Epithelial cell of esophagus (primary cell): ENCODE measurements at places on chromosomes 13 and 19.

- DNase-seq, result no peak
Measured at GRCh38 chr13:98797456-98797855, 45.0 kb upstream of the SLC15A1 start.

GRCh38 chr19:3368848-3369336, 2.5 kb downstream of the NFIC start:
- DNase-seq, result peak; percentile 49

GRCh38 chr13:113555141-113555540, 29.4 kb upstream of the TFDP1 start:
- DNase-seq, result no peak

- no peak for DNase-seq
Measured at GRCh38 chr19:51971624-51972023, 15.0 kb downstream of the ZNF350 start.

- peak; percentile 3 for DNase-seq
Measured at GRCh38 chr13:36998624-36999041, 507 bp downstream of the ALG5 start.

GRCh38 chr19:5369962-5370367, 29.4 kb upstream of the PTPRS start:
- peak; percentile 20 for DNase-seq

- DNase-seq, result peak; percentile 82
Measured at GRCh38 chr19:57406516-57407123, 4.3 kb upstream of the ZNF17 start.

GRCh38 chr13:45178349-45179162, 22.3 kb downstream of the KCTD4 start:
- peak; percentile 50 for DNase-seq

DNA sequence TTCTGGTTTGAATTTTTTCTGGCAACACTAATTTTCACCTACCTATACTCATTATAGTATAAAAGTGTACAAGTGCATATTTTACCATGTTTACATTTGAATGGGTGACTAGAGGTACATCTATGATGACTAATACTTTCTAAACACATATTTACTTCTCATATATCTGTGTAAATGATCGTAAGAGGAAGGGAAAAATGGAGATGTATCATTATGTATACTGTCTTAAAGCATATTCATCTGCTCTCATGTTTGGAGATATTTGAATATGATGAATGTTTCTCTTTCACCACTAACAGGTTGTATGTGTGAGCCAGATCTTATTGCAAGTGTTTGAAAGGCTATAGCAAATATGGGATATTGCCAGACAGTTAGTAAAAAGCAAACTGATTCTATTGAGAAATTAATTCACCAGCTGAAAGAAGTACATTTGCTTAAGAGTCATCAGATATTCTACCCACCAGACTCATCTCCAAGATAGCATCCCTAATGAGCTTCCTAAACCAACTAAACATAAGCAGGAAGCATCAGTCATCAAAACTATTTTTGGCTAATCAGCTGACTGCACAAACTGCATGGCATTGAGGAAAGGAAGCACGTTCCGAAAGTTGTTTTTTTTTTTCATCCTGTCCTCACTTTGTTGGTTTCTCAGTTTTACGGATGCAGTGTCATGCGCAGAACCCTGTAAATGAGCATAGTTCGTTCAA, 738.2 kb downstream of the GPC5 start:
- DNase-seq, result no peak

- no peak for DNase-seq
Measured at GRCh38 chr13:51495316-51495715, 42.5 kb upstream of the INTS6 start.

DNA sequence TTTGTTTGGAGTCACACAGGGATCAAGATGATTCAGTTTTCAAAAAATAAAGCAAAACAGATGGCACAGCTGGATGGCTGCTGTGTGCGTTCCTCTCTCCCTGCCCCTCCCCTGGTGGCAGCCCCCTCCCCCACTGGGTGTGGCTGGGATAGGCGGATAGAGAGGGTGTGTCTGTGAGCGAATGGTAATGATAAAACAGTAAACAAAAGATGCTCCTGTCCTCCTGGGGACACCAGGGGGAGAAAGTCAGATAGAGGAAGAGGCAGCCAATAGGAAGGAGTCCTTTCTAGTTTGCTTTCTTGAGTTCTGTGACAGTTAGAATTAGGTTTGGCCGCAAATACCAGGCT, 6.5 kb downstream of the TMEM255B start:
- no peak for DNase-seq

DNA sequence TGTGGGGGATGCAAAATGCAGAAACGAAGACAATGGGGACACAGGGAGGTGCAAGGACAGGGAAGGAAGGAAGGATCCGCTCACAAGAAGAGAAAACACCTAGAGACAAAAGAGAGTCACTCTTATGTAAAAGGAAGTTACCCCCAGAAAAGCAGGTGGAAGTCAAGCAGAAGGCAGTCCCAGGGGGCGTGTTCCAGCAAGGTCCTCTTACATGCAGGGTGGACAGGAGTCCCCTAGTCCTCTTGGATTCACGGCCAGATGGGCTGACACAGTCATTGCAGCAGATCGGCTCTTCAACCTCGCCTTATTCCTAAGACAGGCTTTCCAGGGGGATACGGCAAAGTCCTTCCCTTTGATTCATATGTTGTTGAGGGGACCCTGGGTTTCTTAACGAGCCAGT, 83.9 kb upstream of the SPATA13 start:
- no peak for DNase-seq

GRCh38 chr13:40271931-40272775, 394.3 kb downstream of the FOXO1 start:
- peak; percentile 83 for DNase-seq

- DNase-seq, result peak; percentile 8
Measured at GRCh38 chr13:23500849-23501248, 67.3 kb upstream of the SACS start.

- peak; percentile 23 for DNase-seq
Measured at GRCh38 chr13:113857531-113858195, 6.2 kb downstream of the GAS6 start.

DNA sequence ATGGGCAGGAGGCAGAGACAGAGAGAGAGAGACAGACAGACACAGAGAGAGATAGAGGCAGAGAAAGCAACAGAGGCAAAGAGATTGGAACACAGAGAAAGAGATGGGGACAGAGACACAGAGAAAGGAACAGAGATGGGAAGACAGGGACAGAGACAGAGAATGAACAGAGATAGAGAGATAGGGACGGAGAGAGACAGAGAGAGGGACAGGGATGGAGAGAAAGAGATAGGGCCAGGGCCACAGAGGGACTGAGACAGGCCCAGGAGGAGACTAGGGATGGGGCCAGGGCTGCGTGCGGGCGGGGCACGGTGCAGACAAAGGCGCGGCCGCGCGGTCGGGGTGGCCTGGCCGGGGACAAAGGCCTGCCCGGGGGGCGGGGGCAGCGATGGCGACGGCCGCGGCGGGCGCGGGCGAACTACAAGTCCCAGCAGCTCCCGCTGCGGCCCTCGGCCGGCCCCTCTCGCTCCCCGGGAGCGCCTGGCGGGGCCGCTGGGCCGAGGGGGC, at the start of gene ZNF358:
Gene ZNF358 (plus strand): TSS at position 459 of the 507 bp plus-strand sequence. CDS start 3,140 bp downstream, outside the sequence.
- DNase-seq, result no peak

GRCh38 chr19:28290963-28291657, 921.8 kb downstream of the UQCRFS1 start:
- DNase-seq, result no peak

- no peak for DNase-seq
Measured at GRCh38 chr19:11111117-11111770, 22.0 kb downstream of the LDLR start.

- no peak for DNase-seq
Measured at GRCh38 chr13:80824229-80824628, 483.3 kb upstream of the SPRY2 start.

DNA sequence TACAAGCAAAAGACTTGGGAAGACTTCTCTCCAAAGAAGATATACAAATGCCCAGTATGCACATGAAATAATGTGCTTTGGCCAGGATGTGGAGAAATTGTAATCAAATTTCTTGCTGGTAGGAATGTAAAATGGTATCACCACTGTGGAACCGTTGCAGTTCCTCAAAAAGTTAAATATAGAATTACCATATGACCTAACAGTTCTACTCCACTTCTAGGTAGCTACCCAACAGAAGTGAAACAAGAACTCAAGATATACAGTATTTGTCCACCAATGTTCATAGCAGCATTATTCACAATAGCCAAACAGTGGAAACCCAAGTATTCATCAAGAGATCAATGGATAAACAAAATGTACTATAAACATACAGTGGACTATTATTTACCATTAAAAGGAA, 95.0 kb upstream of the KLF5 start:
- DNase-seq, result no peak

DNA sequence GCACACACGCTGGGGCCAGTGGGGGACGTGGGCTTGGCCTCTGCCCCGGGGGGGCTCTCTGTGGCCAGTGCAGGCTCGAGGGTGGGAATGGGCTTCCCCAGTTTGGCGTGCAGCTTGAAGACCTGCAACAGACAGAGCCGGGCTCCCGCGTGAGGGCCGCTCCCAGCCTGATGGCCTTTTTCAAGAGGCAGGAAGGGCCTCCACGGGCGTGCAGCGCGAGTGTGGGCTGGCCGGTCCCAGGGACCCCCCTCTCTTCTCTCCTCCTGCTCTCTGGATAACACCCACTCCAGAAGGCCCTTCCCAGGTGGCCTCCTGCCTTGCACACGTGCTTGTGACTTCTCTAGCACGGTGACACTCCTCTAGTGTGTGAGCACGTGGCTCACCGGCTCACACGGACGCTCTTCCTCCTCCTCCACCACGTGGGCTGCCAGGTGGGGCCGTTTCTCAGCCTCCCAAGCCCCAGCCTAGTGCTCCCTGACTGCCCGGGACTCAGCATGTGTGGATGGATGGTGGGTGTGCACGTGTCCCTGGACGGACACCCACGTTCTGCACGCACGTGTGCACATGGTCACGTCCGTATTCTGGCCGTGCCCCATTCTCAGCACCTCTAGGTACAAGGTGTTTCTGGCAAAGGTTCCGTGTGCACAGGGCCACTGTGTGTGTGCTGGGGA, 39.2 kb upstream of the MATK start:
- no peak for DNase-seq

GRCh38 chr13:44402899-44403445, 29.3 kb downstream of the SERP2 start:
- DNase-seq, result no peak

- DNase-seq, result no peak
Measured at GRCh38 chr19:18172331-18173053, 1.1 kb upstream of the IFI30 start.

DNA sequence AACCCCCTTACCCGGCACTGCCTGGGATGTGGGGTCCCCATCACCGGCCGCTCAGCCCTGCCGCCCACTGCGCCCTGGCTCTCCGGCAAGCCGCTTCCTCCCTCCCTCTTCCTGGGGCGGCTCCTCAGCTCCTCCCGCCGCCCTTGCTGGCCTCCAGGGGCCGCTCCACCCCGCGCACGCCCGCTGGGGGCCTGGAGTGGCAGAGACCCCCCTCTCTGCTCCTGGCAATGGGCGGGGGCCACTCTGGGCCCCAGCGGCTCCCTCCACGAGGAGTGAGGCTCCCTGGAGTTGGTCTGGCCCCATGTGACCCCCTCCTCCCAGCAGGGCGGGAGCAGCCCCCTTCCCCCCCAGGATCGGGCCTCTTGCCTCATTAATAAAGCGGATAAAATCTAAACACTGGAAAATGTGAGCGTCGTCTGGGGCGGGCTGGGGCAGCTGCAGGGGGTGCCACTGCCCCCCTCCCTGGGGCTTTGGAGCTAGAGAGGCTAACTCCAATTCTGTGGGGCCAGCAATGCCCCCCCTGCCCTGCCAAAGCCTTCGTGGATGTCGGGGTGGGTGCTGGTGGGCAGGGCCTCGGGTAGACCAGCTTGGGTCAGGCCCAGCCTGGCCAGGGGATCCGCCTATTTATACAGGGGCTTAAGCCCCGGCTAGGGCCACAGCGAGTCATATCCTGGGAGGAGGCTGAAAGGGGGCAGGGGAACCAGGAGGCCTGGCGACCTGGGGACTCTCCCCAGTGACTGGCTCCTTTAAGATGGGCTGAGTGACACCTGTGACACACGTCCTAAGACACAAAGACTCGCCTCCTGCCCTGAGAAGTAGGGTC, at the start of gene PTGER1:
Gene PTGER1 (minus strand): TSS at position 104 of the 823 bp plus-strand sequence. CDS start 1,034 bp downstream, outside the sequence.
- DNase-seq, result peak; percentile 37

GRCh38 chr19:4909156-4909896, at the start of gene UHRF1:
TSS of gene UHRF1 (plus strand) at chr19:4909501. CDS start at chr19:4910886, 1,385 bp downstream.
- DNase-seq, result no peak

- no peak for DNase-seq
Measured at GRCh38 chr19:18746401-18747325, 44.4 kb downstream of the COMP start.

- DNase-seq, result no peak
Measured at GRCh38 chr13:36817996-36818803, 822 bp upstream of the RFXAP start.

DNA sequence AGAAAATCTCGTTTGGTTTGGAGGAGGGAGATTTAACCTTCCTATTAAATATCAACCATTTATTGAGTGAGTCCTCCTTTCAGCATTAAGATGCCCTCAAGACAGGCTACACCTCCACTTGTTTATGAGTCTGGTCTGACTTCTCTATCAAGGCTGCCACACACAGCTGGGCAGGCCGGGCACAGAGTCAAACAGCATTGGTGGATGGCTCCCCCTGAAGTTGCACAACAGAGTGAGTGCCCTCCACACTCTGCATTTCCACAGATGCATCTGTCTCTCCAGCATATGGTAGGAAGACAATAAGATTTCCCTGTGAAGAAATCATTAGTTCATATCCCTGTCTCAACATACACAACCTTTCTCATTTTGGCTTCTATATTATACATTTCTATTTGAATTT, 31.4 kb downstream of the PHF11 start:
- DNase-seq, result no peak

DNA sequence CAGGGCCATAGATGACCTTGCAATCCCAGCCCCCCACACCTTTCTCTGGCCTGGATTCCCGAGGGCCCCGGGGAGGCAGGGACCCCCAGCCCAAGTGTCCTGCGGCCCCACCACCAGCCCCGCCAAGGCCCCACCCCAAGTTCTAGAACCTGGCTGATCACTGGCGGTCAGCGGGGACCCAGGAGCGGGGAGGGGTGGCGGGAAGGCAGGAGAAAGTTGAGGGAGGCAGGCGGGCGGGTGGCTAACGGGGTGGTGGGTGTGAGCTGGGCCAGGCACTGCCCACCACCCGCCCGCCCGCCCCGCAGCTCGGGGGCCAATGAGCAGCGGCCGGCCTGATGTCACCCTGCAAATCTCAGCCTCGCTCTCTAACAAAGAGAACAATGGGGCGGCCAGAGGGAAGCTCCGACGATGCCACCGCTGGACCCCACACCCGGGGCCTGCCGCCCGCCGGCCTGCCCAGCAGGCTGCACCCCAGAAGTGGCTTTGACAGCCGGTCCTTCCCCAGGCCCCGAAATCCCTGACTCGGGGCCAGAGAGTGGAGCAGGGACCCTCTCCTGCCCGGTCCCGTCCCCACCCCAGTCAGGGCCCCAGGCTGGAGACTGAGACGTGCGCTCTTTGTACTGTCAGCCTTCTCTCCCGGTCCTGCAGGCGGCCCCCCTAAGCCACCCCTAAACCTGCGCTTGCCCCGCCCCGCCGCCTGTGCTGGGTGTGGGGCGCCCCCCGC, 1.6 kb downstream of the MEX3D start:
- peak; percentile 80 for DNase-seq
